Karpas-422 (cell line): ENCODE measurements at places on chromosomes 12 and 14. TPM values are rescaled to one million over a fixed set of nuclear protein-coding genes. Genes with fewer than 3 reads are reported as not detected.

- H3K4me3 ChIP-seq = no peak overlapping the region
- H3K27ac ChIP-seq = no peak overlapping the region
- no peak for DNase-seq
- no peaks in the 10 kb centered on the region for H3K27me3 ChIP-seq
- H3K4me1 ChIP-seq = no peaks in the 10 kb centered on the region
- H3K36me3 ChIP-seq = no peaks in the 10 kb centered on the region
These were observed 678.5 kb upstream of the TBX3 start for GRCh38 chr12:115362339-115362976.

DNA sequence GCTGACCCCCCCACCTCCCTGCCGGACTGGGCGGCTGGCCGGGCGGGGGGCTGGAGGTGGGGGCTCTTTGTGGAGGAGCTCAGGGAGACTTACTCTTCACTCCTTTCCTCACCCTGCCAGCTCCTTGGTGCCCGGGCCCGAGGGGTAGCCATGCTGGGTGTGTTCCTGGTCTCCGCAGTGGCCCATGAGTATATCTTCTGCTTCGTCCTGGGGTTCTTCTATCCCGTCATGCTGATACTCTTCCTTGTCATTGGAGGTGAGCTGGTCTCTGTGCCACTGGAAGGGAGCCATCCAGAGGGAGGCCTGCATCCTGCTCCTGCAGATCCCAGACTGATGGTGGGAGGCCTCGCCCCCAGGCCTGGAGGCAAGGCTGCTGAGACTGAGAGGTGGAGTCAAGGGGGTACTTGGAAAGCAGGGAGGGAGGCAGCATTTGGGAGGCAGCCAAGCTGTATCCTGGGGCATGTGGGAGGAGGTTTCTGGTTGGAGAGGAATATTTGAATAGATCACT is 19.7 kb downstream of the SOAT2 start:
- no peak for DNase-seq
- no peak overlapping the region for H3K4me3 ChIP-seq
- no peaks in the 10 kb centered on the region for H3K27me3 ChIP-seq
- no peaks in the 10 kb centered on the region for H3K36me3 ChIP-seq
- no peak overlapping the region for H3K27ac ChIP-seq
- H3K4me1 ChIP-seq = no peaks in the 10 kb centered on the region

DNA sequence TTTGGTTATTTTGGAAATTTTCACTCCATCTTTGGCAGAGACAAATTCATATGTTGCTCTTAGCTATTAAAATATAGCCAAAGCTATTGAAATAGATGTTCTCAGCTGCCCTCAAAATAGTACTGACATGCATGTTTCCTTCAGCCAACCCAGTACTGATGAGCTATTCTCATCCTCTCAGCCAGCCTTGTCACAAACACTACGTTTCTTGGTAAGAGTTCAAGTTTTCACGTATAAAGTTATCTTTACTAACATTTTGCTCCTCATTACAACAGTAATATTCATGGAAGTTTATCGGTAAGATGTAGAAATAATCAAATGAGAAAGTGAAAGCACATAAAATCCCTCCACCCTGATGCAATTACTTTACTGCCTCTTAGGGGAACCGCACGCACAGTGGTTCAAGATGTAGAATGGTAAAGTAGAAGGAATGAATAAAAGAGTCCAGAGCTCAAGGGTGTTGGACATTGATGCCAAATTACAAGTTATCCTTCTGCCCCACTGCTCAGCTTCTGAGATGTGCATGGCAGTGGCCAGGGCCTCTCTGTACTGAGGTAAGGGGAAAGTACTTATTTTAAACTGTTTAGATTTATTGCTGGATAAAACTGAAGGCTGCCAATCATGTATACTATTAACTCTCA is 20.7 kb downstream of the GCH1 start:
- H3K27me3 ChIP-seq = no peaks in the 10 kb centered on the region
- H3K4me3 ChIP-seq = peak overlapping the region; percentile 55
- peaks cover 64% of the 10 kb centered on the region for H3K4me1 ChIP-seq
- peak overlapping the region; percentile 80 for H3K27ac ChIP-seq

CMTM5 gene
- total RNA-seq = not detected in 2 replicates

ZDHHC22 gene
- not detected in 2 replicates for total RNA-seq
